ENCODE measurements at places on chromosomes 2 and 18. TPM values are rescaled to one million over a fixed set of nuclear protein-coding genes. Genes with fewer than 3 reads are reported as not detected.

Gene SH2D6
- total RNA-seq = 0.50 TPM

Gene MOCOS
- 5.3 TPM for total RNA-seq

Gene SATB2
- total RNA-seq = 0.91 TPM

Gene LCT
- total RNA-seq = not detected

Gene GAL3ST2
- total RNA-seq = not detected

Gene RAMP1
- total RNA-seq = 2.6 TPM

Gene DIPK1C
- total RNA-seq = not detected

Gene TUBA3E
- total RNA-seq = not detected

Gene MROH2A
- 2.1 TPM for total RNA-seq

Gene SALL3
- not detected for total RNA-seq
